ENCODE measurements at places on chromosomes 16 and 17.
A peak's percentile ranks its signal among the peaks of the same experiment; 100 is the strongest.

- DNase-seq: no peak
Measured at GRCh38 chr17:1423456-1424135, 23.6 kb upstream of the YWHAE start.

DNA sequence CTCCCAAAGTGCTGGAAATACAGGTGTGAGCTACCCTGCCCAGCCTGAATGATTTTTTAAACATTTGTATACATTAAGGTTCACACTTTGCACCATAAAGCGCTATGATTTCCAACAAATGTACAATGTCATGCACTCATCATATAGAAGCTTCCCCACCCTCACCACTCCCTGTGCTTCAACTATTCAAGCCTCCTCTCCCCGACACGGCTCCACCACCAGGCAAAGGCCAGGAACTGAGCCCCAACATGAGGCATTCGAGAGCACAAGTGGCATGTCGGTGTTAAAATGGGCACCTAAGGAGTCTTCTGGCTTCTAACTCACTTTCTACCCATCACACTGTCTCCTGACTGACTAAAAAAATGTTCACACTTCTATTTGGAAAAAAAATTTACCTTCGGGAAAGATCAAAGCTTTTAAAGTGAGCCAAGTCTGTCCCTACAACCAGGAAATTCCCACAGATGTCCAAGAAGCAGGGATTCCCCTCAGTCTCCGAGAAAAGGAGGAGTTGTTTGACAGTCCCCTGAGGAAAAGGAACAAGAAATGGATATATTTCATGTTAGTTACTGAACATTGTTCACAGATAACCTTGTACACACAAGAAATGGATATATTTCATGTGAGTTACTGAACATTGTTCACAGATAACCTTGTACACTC, 37.7 kb downstream of the TMEM204 start:
- DNase-seq: no peak

GRCh38 chr17:79654960-79655382, 44.1 kb upstream of the RBFOX3 start:
- DNase-seq: no peak

DNA sequence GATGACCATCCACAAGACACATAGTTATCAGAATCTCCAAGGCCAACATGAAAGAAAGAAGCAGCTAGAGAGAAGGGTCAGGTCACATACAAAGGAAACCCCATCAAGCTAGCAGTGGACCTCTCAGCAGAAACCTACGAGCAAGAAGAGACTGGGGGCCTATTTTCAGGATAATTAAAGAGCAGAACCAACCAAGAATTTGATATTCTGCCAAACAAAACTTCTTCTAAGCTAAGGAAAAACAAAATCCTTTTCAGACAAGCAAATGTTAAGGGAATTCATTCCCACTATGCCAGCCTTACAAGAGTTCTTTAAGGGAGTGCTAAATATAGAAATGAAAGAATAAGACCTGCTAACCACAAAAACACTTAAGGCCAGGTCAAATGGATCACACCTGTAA, 47.8 kb downstream of the ITFG1 start:
- no peak for DNase-seq

GRCh38 chr16:89230255-89230654, 12.8 kb downstream of the ZNF778 start:
- DNase-seq: no peak

DNA sequence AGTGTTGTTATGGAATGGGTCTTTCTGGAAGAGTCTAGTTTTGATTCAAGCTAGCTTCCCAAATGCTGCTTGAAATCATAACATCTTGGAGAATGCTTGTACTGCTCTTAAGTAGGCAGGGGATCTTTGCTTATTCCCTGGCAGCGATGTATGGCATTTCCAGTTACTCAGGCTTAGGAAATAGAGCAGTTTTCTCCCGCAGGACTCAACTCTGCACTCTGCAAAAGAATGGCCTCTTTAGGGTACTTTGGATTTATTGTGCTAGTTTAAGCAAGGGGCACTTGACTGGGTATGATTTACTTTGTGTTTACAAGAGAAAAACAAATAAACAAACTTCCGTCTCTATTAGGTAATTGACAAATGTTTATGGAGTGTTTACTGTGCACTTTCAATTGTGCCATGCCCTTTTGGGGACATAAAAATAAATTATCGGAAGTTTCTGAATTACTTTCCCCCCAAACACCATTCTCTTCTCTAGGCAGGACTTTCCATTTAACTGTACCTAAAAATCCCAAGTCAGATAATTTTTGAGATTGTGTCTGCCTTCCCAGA, 164.0 kb downstream of the MAP2K6 start:
- no peak for DNase-seq

- DNase-seq: no peak
Measured at GRCh38 chr17:59751955-59752413, 44.5 kb downstream of the VMP1 start.

- no peak for DNase-seq
Measured at GRCh38 chr17:77644181-77645071, 314.1 kb upstream of the TNRC6C start.

- DNase-seq: no peak
Measured at GRCh38 chr17:61617330-61617729, 26.3 kb upstream of the NACA2 start.

DNA sequence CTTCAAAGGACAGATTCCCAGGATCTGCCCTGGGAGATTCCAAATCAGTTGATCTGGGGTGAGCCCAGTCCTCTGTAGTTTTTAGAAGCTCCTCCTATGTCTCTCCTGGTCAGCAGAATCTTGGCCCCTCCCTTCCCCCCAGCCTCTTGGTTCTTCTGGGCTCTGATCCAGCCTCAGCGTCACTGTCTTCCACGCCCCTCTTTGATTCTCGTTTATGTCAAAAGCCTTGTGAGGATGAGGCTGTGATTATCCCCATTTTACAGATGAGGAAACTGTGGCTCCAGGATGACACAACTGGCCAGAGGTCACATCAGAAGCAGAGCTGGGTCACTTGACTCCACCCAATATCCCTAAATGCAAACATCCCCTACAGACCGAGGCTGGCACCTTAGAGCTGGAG, 840 bp upstream of the CDH5 start:
- no peak for DNase-seq

- DNase-seq: no peak
Measured at GRCh38 chr16:88317613-88317965, 65.2 kb upstream of the ZNF469 start.

DNA sequence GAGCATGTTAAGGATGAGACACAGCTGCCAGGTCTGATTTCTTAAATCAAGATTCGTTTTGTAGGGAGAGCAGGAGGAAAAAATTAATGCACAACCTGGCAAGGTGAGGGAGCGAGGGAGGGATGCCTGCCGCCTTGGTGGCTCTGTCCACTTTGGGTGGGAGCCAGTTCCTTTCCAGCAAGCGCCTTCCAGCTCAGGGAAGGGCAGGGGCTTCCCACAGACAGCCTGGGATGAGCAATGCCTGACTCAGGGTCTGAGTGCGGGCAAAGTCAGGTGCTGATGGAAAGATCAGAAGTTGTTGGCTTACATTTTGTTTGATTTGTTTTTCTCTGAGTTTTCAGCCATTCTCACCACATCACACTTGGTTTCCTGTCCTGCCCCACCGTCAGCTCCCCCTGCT, 220.7 kb downstream of the ENGASE start:
- DNase-seq: no peak

DNA sequence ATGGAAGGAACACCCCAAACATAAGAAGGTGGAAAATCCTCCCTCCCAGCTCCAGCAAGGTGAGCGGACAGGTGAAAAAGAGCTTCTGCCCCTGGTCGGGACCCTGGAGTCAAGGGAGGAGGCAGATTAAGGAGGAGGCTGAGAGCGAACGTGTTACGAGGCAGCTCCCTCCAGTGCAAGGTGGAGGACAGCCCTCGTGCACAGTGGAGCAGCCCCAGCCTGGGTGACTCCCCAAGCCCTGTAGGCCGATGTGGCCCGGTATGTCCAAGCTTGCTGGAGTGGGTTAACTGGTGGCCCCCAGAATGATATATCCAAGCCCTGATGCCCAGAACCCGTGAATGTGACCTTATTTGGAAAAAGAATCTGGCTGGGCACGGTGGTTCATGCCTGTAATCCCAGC, 15.5 kb upstream of the CRISPLD2 start:
- DNase-seq: no peak

DNA sequence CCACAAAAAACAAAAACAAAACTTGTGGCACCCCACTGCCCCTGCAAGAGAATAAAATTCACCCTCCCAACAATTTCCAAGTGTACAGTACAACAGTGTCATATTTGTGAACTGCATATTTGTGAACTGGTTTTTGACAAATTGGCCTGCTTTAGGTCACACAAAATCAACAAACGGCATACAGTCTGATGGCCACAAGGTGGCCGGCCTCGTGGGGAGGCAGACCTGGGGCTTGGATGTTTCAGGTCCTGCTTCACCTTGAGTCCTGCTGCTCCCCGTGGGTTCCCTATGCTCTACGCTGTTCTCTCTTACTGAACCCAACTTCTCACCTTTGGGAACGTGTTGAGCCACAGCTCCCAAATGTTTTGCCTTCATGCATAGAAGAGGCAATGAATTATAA, 102.2 kb downstream of the CDK5R1 start:
- no peak for DNase-seq

- no peak for DNase-seq
Measured at GRCh38 chr17:79834565-79835469, 4.4 kb downstream of the CBX4 start.

DNA sequence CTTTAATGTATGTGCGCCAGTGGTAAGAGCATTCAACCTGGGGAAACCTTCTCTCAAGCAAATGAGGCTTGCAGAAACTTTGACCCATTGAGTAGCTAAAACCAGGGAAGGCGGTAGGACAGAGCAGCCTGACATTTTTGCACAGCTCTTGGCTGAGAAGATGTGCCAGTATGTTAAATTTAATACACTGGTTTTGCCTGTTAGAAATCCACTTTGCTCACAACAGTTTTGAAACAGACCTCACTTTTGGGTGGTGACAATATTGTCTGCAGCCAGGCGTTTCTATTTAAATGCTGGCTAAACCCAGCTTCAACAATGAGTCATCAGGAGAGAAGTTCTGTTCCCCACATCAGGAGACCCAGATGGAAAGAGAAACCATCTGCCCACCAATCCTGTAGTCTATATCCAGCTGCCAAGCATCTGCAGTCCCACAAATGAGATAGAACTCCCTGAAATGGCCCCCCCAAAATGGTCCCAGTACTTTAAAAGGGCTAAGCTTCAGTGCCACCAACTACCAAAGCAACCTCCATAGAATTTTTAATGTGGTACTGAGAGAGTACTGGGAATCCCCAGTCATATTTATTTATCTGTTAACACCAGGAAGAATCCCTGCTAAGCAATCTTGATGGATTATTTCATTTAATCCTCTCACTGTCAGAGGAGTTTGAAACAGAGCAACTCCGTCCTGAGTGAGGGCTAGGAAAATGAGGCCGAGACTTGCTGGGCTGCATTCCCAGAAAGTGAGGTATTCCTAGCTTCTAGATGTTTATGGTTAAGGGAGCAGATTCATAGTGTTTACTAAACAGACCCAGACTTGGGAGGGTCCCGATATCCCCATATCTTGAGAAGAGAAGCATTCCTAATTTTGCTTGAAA, 29.0 kb upstream of the CLEC3A start:
- DNase-seq: no peak

GRCh38 chr16:88772871-88773811, 11.9 kb downstream of the PIEZO1 start:
- no peak for DNase-seq

GRCh38 chr16:30728899-30729672, 19.1 kb upstream of the PHKG2 start:
- no peak for DNase-seq

GRCh38 chr16:79247386-79247785, 353.2 kb downstream of the MAF start:
- DNase-seq: no peak

- no peak for DNase-seq
Measured at GRCh38 chr17:79685121-79685520, 45.6 kb upstream of the ENPP7 start.

DNA sequence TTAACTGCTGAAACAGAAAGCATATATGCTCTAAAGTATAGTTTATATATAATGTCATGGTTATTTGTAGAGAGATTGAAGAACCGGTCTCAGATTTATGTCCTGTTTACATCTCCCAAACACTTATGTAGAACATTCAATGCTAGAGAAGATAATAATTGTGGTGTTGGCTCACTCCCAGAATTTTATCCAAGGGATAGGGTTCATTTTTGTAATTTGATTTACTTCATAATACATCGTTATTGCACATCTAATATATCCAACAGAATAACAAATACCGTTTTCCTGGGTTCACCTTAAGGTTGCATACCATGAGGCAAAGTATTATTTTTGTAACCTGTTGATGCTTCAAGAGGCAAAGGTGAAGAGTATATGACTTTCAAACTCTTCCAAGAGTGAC, 202.8 kb upstream of the TBX2 start:
- no peak for DNase-seq

DNA sequence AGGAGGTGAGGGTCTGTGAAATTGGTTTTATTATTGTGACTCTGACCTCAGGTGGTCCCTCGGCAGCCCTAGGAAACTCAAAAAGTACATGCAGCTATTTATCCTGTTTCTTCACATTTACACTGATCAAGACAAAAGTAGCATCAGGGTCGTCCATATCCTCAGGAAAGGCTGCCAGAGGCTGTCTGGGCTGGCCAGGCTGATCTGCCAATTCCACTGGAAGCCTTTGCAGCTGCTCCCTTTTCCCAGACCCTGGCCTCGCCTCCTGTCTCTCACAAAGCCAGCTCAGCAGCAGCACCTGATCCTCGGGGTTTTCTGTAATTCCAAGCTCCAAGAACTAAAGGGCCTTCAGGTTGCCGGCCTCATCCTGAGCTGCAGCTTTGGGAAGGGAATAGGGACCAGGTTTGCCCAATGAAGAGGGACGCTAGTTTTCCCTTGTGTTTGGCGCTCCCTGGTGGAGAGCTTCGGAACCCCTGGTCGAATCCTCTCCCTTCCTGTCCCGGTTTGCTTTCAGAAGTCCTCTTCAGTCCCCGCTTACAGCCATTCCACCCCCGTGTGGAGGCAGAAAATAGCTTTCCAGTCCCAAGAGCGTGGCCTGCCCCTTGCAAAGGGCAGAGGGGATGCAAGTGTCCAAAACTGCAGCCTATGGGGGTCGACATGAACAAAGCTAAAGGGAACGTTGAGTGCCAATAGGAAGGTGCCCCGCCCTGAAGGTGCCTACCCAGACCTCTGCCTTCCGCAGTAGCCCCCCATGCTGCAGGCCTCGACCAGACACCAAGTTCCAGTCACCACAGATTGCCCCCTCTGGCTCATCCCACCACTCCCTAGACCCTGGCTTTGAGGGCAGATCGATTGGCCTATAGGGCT, 13.4 kb downstream of the MFSD6L start:
- peak; percentile 5 for DNase-seq

DNA sequence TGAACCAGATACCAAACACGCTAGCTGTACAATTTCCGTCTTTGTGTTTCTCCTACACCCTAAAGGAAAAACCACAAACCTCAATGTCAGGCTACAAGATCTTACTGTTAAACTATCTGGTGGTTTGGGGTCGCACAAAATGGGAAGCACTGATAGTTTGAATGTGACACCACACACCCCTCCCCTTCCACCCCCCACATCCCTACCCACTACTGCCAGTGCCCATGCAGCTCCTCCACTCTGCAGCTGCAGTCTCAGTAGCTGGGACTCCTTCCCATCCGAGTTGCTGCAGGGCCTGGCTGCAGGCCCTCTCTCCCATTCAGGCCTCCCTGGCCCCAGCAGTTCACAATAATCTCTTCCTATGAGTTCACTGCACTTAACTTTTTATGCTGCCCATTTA, 18.4 kb downstream of the TRAP1 start:
- DNase-seq: no peak

- no peak for DNase-seq
Measured at GRCh38 chr16:66035096-66035495, 331.4 kb upstream of the CDH5 start.

- DNase-seq: no peak
Measured at GRCh38 chr16:4925791-4926190, 11.2 kb downstream of the PPL start.
